ENCODE measurements at places on chromosomes 7 and 10.

- H3K27me3 ChIP-seq = no peaks in the 10 kb centered on the region
- H3K4me3 ChIP-seq = no peak overlapping the region
- DNase-seq = no peak
- no peaks in the 10 kb centered on the region for H3K36me3 ChIP-seq
- H3K27ac ChIP-seq = no peak overlapping the region
- peaks cover 1% of the 10 kb centered on the region for H3K4me1 ChIP-seq
Measured at GRCh38 chr7:25075459-25075858, 49.6 kb downstream of the CYCS start.

DNA sequence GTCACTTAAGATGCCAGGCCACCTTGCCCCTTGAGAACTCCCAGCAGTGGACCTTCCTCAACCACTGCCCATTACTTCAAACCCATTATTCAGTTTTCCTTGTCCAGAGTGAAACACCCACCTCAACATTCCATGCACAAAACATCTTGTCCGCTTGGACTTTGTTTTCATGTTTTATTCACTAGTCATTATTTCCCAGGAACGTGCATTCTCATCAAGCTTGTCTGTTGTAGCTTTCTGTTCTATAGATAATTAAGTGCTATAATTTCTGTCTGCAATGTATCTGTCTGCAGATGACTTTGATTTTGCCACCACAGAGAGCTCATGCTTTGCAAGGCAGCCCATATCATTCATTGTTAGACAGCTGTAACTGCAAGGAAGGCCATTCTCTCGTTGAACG, 117.4 kb downstream of the RAB18 start:
- H3K36me3 ChIP-seq = no peaks in the 10 kb centered on the region
- peaks cover 3% of the 10 kb centered on the region for H3K27me3 ChIP-seq
- DNase-seq = no peak
- H3K4me3 ChIP-seq = no peak overlapping the region
- peaks cover 6% of the 10 kb centered on the region for H3K4me1 ChIP-seq

- peaks cover 25% of the 10 kb centered on the region for H3K27me3 ChIP-seq
- no peak overlapping the region for H3K4me3 ChIP-seq
- no peaks in the 10 kb centered on the region for H3K36me3 ChIP-seq
- H3K4me1 ChIP-seq = no peaks in the 10 kb centered on the region
- H3K27ac ChIP-seq = no peak overlapping the region
- no peak for DNase-seq
Measured at GRCh38 chr7:108423089-108423989, 32.9 kb downstream of the NRCAM start.

DNA sequence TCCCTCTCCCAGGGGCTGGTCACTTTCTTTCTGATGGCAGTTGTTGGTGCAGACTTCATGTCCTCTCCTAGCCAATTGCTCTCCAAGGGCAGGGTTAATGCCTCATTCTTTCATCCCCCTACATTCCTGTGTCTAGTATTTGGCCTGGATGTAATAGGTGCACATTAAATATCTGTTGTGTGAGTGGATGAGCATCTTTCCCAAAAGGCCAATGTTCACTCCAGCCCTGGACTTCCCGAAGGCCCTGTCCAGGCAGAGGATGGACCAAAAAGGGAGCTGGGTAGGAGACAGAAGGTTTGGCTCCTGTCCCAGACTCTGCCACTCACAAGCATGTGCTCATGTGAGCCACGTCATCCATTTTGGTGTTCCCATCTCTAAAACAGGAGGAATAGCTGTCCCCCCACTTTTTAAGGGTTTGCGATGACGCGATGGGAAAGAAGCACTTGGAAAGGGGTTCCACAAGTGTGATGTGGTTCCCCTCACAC, 47.5 kb downstream of the RGS10 start:
- no peaks in the 10 kb centered on the region for H3K36me3 ChIP-seq
- H3K4me3 ChIP-seq = no peak overlapping the region
- H3K4me1 ChIP-seq = peaks cover 4% of the 10 kb centered on the region
- no peaks in the 10 kb centered on the region for H3K27me3 ChIP-seq

- no peak for DNase-seq
- H3K4me1 ChIP-seq = no peaks in the 10 kb centered on the region
- no peaks in the 10 kb centered on the region for H3K27me3 ChIP-seq
- H3K27ac ChIP-seq = no peak overlapping the region
Measured at GRCh38 chr7:5754981-5755599, 26.4 kb downstream of the RNF216 start.

DNA sequence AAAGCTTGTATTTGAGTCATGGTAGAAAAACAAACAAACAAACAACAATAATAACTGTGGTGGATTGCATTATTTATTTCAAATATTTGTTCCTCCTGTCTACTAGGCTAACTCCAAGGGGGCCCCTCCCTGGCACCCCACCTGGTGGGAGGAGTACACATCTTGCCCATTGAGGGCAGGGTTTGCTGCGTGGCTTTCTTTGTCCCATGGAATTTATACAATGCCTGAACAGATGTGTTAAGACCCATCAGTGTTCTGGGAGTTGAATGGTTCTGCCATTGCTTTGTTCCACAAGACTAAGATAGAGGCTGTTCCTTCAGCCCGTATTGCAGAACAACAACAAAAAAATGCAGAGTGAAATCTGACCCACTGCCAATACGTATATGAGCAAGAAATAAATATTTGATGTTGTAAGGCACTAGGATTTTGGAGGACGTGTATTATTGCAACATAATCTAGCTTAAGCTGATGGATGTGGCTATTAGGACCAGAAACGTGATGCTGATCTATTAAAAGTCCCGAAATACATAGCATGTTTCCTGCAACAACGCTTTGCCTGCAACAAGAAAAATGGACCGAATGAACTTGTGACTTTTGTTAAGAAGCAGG, 119.1 kb upstream of the JCAD start:
- no peaks in the 10 kb centered on the region for H3K27me3 ChIP-seq
- DNase-seq = peak; percentile 42
- no peaks in the 10 kb centered on the region for H3K36me3 ChIP-seq
- no peak overlapping the region for H3K4me3 ChIP-seq
- no peak overlapping the region for H3K27ac ChIP-seq
- H3K4me1 ChIP-seq = peaks cover 18% of the 10 kb centered on the region

DNA sequence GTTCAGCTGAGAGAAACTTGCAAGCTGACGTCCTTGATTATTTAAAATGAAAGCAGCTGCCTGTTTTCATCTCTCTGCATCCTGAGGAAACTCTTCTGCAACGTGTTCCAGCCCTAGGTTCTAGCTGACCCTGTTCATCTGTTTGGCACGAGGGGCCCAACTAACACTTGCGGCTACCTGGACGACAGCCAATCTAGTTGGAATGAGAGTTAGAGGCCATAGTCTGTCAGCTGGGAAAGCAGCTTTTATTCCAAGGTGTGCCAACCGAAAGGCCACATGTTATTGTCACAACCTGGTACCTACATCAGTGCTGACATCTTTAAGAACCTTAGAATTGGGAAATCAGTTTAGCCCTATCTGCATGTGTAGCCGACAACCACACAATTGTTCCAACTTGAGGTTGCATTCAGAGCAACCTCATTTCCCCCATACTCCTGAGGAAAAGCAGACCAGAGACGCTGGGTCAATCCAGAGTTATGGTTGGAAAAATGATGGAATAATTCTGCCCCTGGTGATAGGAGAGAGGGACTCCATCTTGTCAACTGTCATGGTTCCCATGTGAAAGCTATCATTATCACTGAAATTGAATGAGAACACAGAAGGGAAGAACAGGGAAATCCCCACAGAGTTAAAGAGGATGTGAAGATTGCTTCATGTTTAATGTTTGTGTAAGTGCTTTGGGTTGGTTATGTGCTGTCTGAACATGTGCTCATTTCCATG, 121.6 kb downstream of the EGFR start:
- no peaks in the 10 kb centered on the region for H3K27me3 ChIP-seq
- H3K36me3 ChIP-seq = peaks cover 8% of the 10 kb centered on the region
- no peak overlapping the region for H3K4me3 ChIP-seq
- peaks cover 17% of the 10 kb centered on the region for H3K4me1 ChIP-seq
- DNase-seq = peak; percentile 91

DNA sequence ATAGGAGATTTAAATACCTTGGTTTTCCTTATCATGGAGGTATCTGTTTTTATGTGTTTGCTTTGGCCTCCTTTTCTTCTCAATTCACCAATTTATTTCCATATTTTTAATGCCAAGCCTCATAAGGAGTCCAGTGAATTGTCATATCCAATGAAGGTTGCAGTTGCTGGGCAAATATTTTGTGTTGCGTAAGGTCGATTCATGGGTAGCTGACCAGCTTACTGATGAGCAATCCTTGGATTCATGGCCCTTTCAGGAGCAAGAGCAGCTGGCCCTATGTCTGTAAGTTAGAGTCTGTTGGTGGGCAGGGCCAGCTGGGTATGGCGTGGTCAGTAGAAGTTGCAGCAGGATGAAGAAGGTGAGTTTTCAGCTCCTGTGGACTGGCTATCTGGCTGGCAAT, 182.9 kb downstream of the PFKFB3 start:
- peaks cover 10% of the 10 kb centered on the region for H3K4me1 ChIP-seq
- no peak overlapping the region for H3K4me3 ChIP-seq
- H3K27ac ChIP-seq = no peak overlapping the region
- peak; percentile 58 for DNase-seq
- no peaks in the 10 kb centered on the region for H3K36me3 ChIP-seq
- no peaks in the 10 kb centered on the region for H3K27me3 ChIP-seq

- no peak overlapping the region for H3K27ac ChIP-seq
- H3K27me3 ChIP-seq = no peaks in the 10 kb centered on the region
- DNase-seq = no peak
- no peak overlapping the region for H3K4me3 ChIP-seq
Measured at GRCh38 chr7:140744005-140744404, 47.5 kb downstream of the NDUFB2 start.

DNA sequence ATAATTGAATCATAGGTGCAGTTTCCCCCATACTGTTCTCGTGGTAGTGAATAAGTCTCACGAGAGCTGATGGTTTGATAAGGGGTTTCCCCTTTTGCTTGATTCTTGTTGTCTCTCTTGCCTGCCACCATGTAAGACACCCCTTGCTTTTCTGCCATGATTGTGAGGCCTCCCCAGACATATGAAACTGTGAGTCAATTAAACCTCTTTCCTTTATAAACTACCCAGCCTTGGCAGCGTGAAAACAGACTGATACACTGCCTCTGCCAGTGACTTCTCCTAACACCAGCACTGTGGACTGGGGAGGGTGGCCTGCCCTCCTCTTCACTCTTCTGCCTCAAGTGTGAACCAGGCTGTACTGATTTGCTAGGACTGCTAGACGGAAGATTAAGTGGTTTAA, 108.6 kb downstream of the RAB11FIP2 start:
- H3K4me1 ChIP-seq = no peaks in the 10 kb centered on the region
- H3K27me3 ChIP-seq = no peaks in the 10 kb centered on the region
- no peak overlapping the region for H3K4me3 ChIP-seq
- no peak for DNase-seq
- H3K27ac ChIP-seq = no peak overlapping the region

GRCh38 chr10:28147706-28148105, 148.8 kb upstream of the ODAD2 start:
- DNase-seq = no peak
- no peaks in the 10 kb centered on the region for H3K4me1 ChIP-seq
- no peaks in the 10 kb centered on the region for H3K36me3 ChIP-seq
- H3K27me3 ChIP-seq = no peaks in the 10 kb centered on the region

- peaks cover 52% of the 10 kb centered on the region for H3K27me3 ChIP-seq
- H3K4me3 ChIP-seq = peak overlapping the region; percentile 73
- no peaks in the 10 kb centered on the region for H3K36me3 ChIP-seq
- peaks cover 9% of the 10 kb centered on the region for H3K4me1 ChIP-seq
Measured at GRCh38 chr7:1290679-1291356, 58.1 kb downstream of the UNCX start.

- no peak overlapping the region for H3K4me3 ChIP-seq
- no peak for DNase-seq
- peaks cover 43% of the 10 kb centered on the region for H3K27me3 ChIP-seq
- H3K4me1 ChIP-seq = no peaks in the 10 kb centered on the region
- H3K27ac ChIP-seq = no peak overlapping the region
- no peaks in the 10 kb centered on the region for H3K36me3 ChIP-seq
Measured at GRCh38 chr10:47291682-47292081, 8.3 kb upstream of the GDF10 start.

DNA sequence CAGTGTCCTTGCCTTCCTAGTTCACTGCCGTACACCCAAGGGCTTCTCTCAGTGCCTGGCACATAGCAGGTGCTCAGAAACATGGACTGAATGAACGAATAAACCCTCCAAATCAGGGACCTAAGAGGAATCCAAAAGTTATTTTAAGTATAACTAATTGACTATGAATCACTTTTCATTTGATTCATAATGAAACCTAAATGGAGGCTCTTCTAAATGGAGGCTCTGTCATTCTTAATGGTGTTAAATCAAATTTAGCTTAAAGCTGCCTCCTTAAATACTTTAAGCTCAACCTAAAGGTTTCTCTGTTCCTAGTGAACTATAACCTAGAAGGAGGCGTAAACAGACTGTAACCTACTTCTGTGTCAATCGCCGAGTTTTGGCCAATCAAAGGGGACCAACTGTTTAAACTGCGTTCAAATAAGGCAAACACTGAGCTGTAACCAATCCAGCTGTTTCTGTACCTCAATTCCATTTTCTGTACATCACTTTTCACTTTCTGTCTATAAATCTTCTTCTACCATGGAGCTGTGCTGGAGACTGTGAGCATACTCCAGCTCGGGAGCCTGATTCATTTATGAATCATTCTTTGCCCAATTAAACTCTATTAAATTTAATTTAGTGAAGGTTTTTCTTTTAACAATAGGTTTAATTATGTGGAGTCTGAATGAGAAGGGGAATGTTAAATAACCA, 11.0 kb downstream of the PYROXD2 start:
- no peak overlapping the region for H3K27ac ChIP-seq
- H3K4me1 ChIP-seq = peaks cover 10% of the 10 kb centered on the region
- peak overlapping the region; percentile 60 for H3K4me3 ChIP-seq
- peak; percentile 44 for DNase-seq
- no peaks in the 10 kb centered on the region for H3K27me3 ChIP-seq

- H3K4me3 ChIP-seq = no peak overlapping the region
- no peaks in the 10 kb centered on the region for H3K4me1 ChIP-seq
Measured at GRCh38 chr10:75648854-75649253, 217.4 kb downstream of the LRMDA start.

- no peaks in the 10 kb centered on the region for H3K36me3 ChIP-seq
- no peak overlapping the region for H3K27ac ChIP-seq
- no peaks in the 10 kb centered on the region for H3K4me1 ChIP-seq
- no peaks in the 10 kb centered on the region for H3K27me3 ChIP-seq
- DNase-seq = no peak
- H3K4me3 ChIP-seq = no peak overlapping the region
Measured at GRCh38 chr7:71521506-71521905, 389.6 kb downstream of the GALNT17 start.

GRCh38 chr10:60846173-60846572, 67.9 kb downstream of the CDK1 start:
- H3K27me3 ChIP-seq = no peaks in the 10 kb centered on the region
- peaks cover 9% of the 10 kb centered on the region for H3K4me1 ChIP-seq
- DNase-seq = peak; percentile 91
- H3K27ac ChIP-seq = no peak overlapping the region
- no peak overlapping the region for H3K4me3 ChIP-seq

DNA sequence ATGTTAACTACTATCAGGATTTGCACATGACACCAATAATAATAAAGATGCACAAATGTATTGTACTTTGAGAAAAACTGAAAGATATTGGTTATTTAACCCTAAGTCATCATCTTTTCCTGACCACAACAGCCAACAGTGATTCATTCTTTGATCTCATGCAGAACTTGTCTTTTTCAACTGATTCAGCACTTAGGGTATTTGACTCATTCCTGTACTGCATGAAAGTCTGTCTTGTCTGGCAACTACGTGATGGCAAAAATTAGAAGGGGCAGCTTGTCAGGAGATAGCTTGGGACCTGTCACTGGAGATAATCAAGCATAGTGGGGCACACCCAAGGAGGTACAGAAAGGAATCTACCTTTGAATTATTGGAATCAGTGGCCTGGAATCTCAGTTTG, 77.8 kb upstream of the LRRC17 start:
- no peaks in the 10 kb centered on the region for H3K36me3 ChIP-seq
- peak; percentile 93 for DNase-seq
- no peaks in the 10 kb centered on the region for H3K27me3 ChIP-seq
- H3K4me3 ChIP-seq = no peak overlapping the region
